A549 (cell line): ENCODE measurements at places on chromosomes 5 and 9. TPM values are rescaled to one million over a fixed set of nuclear protein-coding genes. Genes with fewer than 3 reads are reported as not detected.

Gene DNAH5
- polyA plus RNA-seq: 0.15 to 0.24 TPM (median 0.21 TPM) in 3 replicates

Gene CARTPT
- polyA plus RNA-seq: not detected in 3 replicates

Gene PGM5
- not detected in 3 replicates for polyA plus RNA-seq

DNA sequence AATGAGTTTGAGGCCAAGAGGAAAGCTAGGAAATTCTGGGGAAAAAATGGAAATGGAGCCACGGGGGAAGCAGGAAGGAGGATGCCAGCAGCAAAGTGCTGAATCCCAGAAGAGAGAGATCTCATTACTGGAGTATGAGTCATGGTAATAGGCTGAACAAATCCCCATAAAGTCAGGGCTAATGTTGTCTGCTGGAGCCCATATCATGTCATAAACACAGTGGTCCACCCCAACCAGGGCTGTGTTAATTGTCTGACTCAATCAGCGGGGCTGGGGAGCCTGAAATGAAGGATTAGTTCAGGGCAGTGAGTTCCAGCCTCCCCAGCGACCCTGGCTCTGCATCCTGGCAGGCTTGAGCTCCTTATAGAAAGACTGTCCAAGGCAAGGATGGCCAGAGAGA is 68.8 kb downstream of the TLR4 start:
- DNase-seq: no peak

DNA sequence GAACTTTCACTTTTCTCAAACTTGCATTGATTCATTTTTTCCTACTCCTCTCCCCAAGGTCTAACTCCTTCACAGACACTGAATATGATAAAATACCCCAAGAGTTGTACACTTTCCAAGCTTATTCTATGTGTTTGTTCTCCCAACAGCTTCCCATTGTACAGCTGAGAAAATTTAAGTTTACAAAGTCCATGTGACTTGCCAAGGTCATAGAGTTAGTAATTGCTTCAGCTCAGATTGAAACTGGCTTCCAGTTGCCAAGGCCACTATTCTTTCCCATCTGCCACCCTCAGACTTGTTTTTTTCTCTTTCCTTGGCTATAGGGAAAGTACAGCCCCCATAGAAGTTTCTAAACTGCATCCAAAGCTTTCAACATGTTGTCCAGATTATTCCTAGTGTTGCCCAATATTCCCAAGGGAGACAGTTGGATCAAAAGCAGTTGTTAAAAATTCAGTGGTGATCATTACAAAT is 34.8 kb downstream of the TNFSF8 start:
- DNase-seq: no peak

DNA sequence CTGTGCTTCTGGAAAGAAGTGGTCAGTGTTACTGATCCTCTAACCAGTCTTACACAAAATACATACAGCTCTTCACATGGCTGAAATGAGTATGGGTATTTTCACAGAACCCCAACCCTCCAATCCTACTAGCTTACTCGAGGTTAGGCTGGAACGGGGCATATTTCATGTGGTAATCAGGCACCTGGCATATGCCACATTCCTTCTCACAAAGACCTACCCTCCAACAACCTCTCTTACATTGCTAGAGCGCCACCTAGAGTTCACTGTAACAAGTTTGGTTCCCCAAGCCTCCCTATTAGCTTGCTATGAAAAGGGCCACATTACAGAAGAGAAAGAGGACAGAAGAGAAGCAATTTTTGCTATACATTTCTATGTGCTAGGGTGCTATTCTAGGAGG is 597.3 kb downstream of the PRELID2 start:
- no peak for DNase-seq

- no peak for DNase-seq
Measured at GRCh38 chr5:147669169-147669869, 113.2 kb downstream of the JAKMIP2 start.

DNA sequence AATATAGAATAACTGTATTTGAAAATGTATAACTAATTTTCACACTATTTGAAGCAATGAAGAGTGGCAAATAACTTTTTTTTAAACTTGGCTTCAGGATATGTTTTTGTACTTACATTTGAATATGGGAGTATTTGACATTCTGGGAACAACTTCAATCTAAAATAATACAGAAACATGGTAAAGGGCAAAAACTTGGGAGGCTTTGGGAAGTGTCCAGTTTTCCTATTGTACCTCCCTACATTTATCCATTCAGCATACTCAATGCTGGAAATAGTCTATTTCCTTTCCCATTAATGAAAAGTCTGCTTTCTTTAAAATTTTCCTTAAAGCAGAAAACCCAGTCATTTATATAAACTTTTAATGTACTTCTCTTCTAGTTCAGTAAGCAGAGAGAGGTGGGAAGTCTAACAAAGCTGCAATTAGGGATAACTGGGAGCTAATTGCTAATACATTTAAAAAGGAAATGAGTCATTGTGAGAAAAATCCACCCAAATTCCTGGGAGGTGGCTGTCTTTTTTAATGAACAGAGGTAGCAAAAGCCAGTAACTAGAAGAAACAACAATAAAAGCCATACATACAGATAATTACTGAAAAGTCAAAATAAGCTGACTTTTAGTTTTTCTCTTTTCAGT is 128.8 kb downstream of the FBN2 start:
- DNase-seq: no peak

DNA sequence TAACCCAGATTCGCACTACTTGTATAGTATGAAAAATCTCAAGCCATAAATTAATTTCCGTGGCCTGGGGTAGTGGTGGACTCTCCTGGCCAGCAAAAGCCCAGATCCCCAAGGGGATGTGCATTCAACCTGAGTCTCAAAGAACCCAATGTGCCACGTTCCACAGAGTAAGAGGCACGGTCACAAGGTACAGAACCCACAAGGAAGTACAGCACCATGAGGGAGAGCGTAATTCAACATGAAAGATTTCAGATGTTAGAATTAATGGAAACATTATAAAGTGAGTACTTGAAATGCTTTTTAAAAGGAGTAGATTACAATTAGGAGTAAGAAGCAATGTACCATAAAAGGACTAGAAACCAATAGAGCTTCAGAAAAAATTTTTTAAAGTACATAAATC is 23.4 kb downstream of the SRD5A1 start:
- DNase-seq: peak; percentile 30

DNA sequence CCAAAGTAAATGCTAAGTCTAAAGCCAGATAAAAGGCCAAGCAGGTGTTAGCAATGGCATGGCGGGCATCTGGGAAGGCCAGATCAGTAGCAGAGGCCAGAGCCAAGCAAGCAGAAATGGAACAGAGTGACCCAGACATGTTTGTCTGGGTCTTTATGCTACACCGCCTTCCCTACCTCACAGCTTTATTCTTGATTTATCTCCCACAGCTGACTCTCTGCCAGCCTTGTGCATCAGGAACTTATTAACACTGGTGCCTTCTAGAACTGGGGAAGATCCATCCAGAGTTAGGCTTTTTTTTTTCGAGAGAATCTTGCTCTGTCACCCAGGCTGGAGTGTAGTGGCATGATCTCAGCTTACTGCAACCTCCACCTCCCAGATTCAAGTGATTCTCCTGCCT is 112.5 kb upstream of the SLC44A1 start:
- DNase-seq: no peak

DNA sequence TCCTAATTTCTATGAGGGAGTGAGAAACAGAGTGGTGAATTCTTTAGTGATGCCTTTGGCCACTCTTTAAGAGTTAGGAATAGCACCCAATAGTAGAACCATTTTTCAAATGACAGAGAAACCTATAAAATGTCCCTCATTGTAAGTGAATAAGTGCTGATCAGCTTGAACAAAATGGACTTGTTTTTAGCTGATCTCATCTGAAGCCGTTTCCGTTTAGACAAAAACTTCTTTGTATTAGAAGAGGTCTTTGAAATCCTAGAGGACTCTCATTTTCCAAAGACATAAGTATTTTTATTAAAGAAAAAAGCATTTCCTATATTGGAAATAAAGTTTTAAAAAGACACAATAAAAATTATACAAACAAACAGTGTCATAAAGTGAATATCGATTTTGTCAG is 273.9 kb downstream of the ARHGEF28 start:
- no peak for DNase-seq
